ENCODE measurements at places on chromosomes 16 and 17.
A peak's percentile ranks its signal among the peaks of the same experiment; 100 is the strongest.

GRCh38 chr16:711548-712320 is 3.2 kb upstream of the METRN start:
- peak; percentile 80 for DNase-seq

DNA sequence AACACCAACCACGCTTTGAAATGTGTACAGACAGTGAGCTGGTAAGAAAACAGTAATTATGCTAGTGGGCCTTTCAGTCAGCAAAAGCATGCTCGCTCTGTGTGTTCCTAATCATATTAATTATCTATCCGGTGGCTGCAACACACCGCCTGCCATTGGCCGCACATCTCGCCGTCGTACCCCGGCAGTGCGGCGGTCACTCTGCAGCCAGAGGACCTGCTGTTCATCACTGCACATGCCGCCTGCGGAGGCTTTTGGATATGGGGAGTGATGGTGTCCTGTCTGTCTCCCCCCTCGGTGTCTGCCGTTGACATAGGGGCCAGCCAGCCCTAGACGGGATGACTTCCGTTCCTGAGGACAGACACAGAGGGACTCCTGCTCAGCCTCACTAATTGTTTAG is 68.5 kb downstream of the RPA1 start:
- no peak for DNase-seq

GRCh38 chr16:54059319-54059718 is 227.3 kb downstream of the IRX3 start:
- DNase-seq = no peak

DNA sequence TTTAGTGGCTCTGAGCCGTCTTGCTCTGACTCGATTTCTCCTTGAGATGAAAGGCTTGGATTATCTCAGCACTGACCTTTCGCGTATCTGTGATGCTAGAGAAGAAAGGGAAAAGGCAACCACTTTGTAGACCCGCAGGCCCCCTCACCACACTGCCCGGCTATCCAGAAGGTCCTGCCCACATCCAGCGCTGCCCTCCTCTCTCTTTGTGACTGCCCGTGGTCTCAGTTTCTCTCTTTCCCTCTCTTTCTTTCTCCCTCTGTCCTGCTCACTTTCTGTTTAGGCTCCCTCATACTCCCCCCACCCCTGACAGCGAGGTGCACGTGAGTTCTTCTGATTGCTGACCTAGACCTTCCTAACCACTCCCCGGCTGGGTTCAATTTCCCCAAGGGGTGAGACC is 12.8 kb upstream of the TBX21 start:
- no peak for DNase-seq

DNA sequence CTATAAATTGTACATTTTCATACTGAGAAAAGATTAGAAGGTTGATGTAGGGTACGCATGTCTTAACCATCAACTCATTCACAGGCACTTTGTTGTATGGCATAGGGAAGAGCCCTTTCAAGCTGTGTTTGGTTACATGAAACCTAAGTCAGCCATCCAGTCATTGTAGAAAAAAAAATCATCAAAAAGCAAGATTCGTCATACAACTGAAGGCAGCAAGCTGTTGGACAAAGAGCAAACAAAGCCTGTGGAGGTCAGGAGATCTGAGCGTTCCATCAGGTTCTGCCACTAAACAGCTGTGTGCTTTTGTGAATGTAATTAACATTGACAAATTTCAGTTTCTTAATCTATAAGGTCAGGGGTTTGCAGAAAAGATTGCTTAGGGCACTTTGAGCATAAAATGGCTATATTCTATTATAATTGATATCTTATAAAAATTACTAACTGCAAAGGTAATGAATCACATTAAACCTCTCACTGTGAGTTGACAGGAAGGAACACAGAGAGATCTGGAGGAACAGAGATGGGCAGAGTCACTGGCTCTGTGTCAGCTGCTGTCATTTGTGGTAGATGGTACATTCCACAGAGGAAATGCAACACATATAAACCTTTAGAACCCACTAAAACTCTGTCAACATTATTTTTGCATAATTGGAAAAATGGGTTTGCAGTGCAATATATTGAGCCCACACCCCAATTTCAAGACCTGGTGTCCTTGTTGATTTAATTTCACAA is 66.3 kb upstream of the MYOCD start:
- no peak for DNase-seq

DNA sequence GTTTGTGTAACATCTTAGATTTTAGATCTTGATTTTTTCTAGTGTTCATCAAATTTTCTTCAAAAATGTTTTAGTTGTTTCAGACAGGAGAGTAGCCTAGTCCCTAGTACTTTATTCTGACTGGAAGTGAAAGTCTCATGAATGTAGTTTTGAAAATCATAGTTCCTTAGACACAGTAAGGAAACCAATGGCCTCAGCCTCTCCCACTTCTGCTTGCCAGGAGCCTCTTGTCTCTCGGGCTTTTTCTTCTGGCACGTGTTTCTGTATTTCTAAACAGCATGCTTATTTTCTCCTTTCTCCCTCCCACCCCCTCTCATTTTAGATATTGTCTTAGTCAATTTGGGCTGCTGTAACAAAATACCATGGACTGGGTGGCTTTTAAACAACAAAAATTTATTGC is 9.8 kb downstream of the SLFN5 start:
- no peak for DNase-seq

GRCh38 chr17:79941088-79942010 is 94.3 kb downstream of the TBC1D16 start:
- no peak for DNase-seq

DNA sequence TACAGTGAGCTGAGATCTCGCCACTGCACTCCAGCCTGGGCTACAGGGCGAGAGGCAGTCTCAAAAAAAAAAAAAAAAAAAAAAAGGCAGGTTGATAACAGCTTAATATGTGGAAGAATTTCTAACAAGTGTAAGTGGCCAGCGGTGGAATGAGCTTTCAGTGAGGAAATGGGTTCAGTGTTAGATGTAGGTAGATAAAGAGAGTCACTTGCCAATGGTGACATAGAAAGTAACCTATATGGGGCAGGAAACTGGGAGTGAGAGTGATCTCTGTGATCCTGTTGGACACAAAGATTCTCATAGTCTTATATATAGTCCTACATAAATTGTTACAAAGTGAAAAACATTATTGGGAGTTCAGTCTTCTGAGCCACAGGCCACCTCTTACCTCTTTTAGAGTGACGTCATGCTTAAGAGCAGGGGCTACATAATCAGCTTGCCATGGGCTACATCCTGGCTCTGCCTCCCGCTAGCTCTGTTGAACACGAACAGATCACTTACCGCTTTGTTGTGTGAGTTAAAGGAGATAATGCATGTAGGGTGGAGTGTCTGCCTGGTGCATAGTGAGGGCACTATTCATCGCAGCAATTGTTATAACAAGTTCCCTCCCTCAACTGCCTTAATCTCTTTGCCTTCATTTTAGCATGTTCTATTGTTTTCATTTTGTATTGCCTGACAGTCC is 110.2 kb upstream of the ELAC2 start:
- DNase-seq = no peak

DNA sequence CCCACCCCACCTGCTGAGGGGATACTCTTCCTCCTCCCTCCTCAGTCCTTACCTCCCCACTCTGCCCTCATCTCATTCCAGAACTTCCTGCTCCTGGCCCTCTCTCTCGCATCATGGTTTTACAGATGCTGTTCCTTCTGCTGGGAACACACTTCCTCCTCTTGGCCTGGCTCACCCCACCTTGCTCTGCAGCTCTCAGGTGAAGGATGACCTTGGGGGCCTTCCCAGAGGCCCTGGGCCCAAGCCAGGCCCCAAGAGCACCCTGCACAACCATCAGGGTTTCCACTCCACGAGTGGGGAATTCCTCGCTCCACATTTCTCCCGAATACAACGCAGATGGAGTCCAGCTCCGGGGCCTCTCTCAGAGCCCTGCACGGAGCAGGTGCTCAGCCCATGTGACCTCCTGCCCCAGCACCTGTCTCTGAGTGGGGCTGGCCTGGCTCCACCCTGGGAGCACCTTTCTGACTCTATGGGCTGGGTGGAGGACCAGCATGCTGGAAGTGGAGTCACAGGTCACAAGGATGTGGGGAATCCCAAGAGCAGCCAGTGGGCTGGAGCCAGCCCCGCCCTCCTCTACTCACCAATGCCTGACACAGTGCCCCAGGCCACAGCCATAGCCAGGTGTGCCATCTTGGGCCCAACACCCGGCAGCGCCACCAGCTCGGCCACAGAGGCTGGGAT is 4.5 kb downstream of the NTHL1 start:
- no peak for DNase-seq

DNA sequence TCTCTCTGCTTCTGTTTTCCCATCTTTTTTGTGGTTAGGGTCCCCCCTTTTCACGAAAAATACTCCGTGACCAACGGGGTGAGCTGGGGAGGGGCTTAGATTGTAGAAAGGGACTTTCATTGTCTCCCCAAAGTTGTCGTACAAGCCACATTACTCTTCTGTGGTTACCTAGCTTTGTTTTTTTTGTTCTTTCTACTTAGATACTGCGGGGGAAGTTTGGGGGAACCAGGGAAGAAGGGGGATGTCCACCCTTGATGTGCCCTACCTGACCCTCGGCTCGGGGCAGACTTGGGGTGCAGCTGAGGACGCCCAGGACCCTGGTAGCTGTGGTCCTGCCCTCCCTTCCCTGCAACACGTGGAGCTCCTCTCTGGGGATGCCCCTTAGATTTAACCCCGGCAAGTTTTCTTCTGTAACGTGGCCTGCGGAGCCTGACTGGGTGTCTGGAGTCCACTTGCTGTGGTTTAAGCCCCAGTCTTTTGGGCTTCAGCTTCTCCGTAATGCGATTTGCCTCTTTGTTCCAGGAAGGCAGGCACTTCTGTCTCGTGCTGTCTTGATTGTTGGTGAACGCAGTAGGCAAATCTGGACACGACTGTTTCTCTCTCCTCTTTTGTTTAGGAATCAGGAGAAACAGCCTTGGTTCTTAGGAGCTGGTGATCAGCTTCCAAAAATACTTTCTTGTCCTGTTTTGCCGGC is 892 bp downstream of the ABCC1 start:
- peak; percentile 34 for DNase-seq

- DNase-seq = no peak
These were observed 36.6 kb downstream of the TOM1L2 start for GRCh38 chr17:17935321-17936271.

DNA sequence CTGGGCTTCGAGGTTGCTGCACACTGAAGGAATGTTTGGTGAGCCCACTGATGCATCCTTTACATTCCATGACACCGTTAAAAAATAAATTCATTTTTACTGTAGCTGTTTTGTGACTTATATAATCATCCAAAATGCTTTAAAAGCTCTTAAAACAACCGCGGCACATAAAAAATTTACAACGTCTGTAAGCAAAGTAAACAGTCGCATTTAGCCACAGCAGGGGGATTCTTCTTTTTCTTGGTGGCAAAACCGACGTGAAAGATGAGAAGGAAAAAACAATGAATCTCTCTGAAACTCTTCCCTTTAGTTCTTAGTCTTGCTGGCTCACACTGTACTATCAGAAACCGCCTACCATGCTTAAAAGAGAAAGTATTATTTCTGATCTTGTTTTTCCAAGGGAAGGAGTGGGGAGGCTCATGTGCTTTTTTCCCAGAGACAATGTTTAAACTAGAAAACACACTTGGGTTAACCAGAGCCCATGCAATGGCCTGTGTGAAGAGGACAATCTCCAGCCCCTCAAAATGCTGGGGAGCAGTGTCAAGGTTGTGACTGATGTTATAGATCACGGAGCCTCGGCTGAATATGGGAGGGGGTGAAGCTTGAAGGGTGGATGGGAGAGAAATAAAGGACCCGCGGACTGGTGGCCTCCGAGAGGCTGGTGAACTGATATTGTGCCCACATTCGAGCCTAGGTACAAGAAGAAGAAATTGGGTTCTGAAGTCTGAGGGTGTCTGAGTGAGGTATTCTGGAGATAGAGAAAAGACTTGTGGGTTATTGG is 91.1 kb downstream of the IRF8 start:
- no peak for DNase-seq

Measured in activated CD4-positive, alpha-beta T cell treated with anti-CD3 and anti-CD28 coated beads, Interleukin-2, amount 50 U/mL, for 1 hour (primary cell).